ENCODE measurements at places on chromosomes 12 and 14.

DNA sequence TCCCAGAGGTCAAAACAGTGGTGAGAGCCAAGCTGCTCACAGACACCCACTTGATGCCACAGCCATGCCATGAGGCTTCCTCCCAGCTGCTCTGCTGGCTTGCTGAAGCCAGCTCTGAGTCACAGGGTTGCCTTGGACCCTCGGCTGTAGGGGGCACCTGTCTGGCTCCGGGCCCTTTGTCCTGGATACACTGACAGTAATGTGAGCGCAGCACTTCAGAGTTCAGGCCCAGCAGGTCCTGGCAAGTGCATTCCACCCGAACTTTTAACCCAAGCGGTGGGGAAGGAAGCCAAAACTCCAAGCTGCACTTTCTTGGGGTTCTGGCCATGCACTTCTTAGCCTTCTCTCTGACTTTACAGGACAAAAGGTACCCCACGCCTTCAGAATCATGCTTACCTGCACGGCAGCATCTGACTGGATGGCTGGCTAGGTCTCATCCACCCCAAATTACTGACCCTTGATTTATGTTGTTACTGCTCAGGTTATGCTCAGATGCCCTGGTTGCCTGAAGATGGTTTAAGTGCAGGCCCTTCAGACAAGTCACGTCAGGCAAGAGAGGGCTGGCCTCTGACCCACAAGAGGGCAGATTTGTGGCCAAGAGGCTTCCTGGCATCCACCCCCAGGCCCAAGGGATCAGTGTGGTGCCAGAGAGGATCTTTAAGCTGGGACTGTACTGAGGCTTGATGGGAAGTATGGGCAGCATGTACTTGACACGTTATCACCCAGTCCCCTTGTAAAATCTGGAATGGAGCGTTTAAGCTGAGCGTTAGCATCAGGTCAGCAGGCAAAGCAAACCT is 24.8 kb downstream of the SLC25A29 start:
- DNase-seq = no peak

DNA sequence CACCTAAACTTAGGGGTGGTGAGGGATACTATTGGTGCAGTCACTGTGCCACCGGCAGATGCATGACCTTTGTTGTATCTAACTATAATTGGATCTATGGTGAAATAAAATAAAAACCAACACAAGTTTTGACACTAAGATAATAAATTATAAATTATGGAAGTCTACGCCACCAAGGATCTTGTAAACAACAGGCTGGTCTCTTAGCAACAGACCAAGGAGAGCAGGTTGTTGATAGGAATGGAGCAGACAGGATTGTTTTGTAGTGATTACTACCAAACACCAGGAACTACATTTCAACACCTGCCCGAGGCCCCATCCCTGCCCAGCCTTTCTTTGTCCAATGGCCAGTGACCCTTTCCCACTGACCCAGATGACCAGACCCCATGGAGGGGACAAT is 1178.0 kb downstream of the VRK1 start:
- no peak for DNase-seq

DNA sequence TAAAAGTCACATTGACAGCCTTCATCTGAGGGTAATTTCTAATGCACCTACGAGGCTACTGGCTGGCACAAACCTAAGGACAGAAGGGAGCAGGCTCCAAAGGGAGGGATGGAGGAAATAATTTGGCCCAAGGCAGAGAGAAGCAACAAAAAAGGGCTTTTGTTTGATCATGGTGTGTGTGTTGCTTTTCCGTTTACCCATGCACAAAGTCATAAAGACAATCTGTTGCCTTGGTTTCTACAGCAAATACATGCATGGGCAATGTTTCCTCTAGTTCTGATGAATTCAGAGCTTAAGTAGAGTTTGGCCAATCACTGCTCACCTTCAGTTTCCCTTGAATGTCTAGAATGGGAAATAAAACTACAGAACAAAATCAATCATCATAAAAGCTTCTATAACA is 262.5 kb upstream of the CAND1 start:
- DNase-seq = no peak

DNA sequence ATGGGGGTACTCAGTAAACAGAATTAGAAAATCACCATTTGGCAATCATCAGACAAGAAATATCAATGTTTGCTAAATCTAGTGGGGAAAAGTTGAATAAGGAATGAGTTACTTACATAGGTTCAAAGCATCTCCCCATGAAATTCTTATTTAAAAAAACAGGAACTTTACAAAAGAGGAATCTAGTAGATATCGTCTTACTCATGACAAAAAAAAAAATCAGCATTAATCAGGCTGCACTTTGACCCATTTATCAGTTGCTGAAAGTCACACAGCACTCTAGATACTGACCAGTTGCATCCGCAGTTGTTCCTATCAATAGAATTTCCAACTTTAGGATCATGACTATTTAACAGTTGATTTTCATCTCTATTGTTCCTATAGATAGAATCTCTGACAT is 5.8 kb upstream of the DICER1 start:
- no peak for DNase-seq

DNA sequence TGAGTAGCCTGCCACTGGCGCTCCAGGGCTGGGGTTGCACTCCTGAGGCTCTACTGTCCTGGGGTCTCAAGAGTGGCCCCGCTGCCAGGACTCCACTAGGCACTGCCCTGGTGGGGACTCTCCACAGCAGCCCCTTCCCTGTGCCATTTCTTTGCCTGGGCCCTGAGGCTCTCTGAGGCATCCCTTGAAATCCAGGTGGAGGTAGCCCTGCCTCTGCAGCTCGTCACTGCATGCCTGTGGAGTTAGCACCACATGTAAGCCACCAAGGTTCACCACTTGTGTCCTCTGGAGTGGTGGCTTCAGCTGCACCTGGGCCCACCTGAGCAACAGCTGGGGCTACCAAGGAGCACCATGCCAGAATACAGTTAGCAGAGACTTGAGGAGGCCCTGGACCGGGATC is 39.9 kb upstream of the BATF start:
- no peak for DNase-seq

DNA sequence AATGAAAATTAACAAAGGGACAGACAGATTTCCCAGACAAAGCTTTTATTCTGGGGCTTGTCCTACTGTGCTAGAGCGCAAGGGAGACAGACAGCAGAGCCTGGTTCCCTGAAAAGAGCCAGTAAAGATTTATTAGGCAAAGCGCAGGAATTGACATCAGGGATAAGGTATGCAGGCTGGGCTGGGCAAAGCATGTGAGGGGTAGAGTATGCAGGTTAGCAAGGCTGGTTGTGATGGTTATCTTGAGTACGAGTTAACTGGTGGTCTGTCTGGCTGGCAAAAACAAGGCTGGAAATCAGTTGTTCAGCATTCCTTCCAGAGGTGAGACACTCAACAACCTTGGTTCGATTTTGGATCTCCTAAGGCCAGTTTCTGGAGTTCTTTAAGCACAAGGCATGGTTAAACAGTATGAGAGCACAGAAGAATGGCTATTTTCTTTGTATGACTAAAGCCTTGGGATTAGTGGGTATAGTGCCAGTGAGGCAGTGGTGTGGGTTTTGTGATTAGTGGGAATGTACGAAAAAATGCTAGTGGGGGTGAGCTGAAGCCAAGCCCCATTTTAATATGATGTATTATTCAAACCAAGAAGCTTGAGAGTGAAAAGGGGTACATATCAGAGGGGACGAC is 30.9 kb downstream of the BTBD7 start:
- DNase-seq = no peak

Measured in activated CD4-positive, alpha-beta T cell treated with anti-CD3 and anti-CD28 coated beads, Interleukin-2, amount 50 U/mL, for 16 hours (primary cell).